ENCODE measurements at places on chromosomes 12 and 14.

DNA sequence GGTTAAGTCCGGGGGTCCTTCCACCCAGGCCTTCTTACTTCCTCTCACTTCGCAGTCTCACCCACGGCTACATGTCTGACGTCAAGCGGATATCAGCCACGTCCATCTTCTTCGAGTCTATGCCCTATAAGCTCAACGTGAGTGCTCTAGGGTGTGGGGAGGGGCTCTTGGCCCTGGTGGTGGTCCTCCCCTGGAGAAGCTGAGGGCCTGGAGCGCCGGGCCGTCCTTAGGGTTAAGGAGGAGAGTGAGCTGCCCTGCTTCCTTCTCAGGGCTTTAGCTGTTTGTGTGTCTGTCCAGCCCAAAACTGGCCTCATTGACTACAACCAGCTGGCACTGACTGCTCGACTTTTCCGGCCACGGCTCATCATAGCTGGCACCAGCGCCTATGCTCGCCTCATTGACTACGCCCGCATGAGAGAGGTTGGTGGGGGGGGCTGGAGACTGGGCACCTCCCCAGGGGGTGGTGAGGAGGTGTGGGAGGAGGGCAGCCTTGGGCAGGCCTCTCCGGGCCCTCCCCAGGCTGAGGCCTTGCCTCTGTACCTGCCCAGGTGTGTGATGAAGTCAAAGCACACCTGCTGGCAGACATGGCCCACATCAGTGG lies 2.7 kb downstream of the SHMT2 start:
- DNase-seq: no peak

DNA sequence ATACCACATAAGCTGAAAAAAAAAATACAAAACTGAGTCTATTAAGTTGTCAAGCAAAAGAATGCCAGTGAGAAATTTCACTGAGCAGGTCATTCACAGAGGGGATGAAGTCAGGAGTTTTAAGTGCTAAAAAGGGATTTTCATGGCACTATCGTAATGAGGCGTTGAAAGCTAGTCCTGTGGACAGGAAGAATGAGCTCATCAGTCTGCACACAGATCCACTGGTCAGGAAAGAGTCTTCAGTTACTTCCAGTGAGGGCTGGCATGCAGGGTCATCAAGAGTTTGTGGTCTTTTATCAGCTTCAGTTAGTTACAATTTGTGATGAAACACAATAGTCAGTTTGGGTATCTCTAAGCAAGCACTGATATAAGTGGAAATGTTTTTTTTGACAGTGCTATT lies 88.1 kb upstream of the WSCD2 start:
- no peak for DNase-seq

DNA sequence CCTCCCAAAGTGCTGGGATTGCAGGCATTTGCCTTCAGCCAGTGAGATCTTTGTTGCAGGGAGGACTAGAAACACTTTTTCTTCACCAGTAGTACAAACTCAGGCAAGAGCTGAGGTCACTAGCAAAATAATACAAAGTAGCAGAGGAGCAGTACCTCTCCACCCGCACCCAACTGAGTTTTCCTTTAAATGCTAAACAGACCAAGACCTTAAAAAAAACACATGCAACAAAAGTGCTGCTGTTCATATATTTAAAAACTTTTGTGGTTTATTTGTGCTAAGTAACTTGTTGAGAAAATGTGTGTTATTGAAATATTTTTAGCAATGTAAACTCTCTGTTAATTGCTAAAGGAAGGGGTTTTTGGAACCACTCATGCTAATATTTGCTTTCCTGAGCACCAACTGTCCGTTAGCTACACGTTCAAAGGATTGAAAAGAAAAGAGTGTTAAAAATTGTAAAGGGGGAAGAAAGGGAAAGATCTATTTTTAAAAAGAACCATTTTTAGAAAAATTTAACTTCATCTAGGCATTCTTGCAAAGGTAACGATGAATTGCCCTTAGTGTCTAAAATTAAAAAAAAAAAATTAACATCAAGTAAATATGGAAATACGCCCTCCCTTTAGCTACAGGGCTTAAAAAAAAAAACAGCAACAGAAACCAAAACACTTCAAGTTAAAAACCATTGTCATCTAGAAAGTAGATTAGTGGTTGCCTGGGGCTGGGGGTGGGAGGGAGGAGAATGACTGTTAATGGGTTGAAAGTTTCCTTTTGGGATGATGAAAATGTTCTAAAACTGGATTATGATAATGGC lies 114.0 kb upstream of the KRAS start:
- DNase-seq: no peak

GRCh38 chr12:79927772-79928474 lies 7.0 kb downstream of the PPP1R12A start:
- no peak for DNase-seq

DNA sequence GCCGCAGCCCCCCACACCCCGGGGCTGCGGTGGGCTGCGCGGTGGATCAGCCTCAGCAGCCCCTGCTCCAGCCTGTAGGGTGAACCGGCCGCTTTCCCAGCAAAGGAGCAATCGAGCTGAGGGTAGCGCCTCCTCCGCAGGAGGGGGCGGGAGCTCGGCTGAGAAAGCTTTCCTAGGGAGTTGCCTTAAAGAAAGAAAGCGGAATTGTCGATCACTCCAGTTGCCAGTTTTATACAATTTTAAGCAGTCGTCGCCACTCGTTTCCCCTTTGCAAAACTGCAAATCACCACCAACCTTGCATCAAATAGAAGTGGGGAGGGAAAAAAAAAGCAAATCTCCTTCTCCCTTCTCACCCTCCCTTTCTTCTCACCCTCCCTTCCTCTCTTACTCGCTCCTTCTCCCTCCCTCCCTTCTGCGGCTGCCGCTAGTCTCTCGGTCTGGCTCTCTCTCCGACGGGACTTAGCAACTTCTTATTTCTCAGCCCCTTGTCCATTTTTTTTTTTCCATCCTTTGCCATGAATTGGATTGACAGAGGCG lies at the start of gene PDE3A:
PDE3A (plus strand) TSS at position 424 of the 537 bp plus-strand sequence. CDS start 748 bp downstream, outside the sequence.
- DNase-seq: peak; percentile 91

- no peak for DNase-seq
Measured at GRCh38 chr14:71863049-71863448, 69.2 kb upstream of the RGS6 start.

GRCh38 chr12:113060336-113060960 lies 3.9 kb downstream of the DTX1 start:
- DNase-seq: no peak

- DNase-seq: no peak
Measured at GRCh38 chr14:28061006-28061405, 705.6 kb upstream of the FOXG1 start.

DNA sequence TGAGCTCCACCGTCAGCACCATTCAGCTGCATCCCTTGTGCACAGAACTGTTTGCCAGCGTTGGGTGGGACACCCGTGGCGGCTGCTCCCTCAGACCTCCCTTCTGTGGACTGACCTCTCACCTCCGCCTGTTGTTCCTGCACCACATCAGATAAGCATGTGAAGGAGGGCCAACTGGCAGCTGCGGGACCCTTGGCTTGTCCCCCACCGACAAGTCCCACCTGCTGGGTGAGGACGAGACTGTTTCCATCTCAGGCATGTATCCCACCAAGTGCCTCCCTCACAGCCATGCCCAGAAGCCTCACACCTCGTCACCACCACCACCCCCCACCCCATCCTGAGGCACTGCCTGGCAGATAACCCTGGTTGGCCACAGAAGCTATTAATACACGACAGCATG lies 18.6 kb upstream of the TEAD4 start:
- no peak for DNase-seq

GRCh38 chr12:131758016-131758739 lies 47.3 kb downstream of the SFSWAP start:
- DNase-seq: no peak

DNA sequence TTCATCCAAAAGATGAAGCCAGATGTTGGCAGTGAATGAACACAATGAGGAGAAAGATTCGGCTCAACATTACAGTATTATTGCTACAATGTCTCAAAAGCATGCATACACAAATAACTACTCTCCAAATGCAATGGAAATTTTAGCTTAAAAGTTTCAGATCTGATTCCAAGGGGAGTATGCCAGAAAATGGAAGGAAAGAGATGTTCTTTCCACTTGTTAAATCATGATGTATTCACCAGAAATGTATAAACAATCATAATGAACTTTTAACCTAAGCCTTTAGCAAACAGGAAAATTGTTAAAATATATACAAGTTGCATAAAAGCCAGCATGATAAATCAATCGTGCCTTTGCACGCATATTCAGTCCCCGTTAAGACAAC lies 62.1 kb downstream of the SH2B3 start:
- no peak for DNase-seq

GRCh38 chr12:127516467-127516866 lies 750.5 kb upstream of the TMEM132C start:
- no peak for DNase-seq

DNA sequence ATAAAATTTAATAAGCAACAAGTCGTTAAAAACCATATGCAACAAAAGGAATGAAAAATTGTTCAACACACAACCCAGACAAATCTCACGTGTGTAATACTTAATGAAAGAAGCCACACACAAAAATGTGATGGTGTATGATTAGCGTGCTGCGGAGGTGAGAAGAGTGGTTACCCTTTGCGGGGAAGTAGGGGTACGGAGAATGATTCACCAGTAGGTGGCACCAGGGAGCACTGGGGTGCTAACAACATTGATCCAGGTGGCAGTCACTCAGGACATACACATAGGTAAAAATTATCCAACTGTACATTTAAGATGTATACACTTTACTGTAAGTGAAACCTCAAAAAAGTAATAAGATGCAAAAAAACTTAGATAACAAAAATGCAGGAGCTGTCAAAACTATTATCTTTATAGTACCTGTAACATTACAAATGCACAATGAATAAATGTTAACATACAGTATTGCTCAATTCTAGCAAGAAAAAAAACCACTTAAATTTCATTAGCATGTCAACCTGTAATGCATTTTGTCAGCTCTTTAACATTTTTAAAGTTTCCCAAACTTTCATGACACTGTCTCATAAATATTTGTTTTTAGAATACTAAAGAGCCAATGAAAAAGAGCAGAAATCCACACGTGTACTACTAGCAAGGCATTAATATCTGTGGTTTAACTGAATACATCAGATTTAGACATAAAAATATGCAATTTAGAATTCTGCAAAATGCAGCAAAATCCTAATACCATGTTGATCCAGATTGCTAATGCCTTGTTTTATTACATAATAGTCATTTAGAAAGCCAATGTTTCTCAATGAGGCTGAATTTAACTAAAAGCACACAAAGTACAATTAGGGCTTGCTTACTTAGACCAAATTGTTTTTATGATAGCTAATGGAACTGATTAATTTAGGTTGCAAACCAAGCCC lies 46.7 kb downstream of the TMCC3 start:
- DNase-seq: no peak

DNA sequence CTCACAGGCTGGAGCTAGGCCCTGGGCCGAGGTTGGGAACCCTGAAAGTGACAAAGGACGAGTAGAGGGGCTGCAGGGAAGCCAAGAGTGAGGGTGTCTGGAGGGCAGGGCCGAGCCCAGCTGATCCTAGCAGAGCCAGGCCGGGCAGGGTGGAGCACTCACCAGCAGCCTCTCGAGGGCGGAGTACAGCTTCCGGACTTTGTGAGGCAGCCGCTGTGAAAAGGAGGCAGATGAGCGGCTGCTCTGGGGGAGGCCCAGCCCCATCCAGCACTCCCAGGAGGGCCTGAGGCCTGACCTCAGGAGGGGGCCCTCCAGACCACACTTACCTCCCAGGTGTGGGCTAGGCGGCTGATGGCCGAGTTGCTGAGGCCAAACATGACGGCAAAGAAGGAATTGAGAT lies 14.7 kb upstream of the ENDOU start:
- no peak for DNase-seq

- DNase-seq: no peak
Measured at GRCh38 chr14:105867961-105868599, 341.7 kb downstream of the TMEM121 start.

GRCh38 chr12:85747941-85748495 lies 88.2 kb downstream of the RASSF9 start:
- no peak for DNase-seq

DNA sequence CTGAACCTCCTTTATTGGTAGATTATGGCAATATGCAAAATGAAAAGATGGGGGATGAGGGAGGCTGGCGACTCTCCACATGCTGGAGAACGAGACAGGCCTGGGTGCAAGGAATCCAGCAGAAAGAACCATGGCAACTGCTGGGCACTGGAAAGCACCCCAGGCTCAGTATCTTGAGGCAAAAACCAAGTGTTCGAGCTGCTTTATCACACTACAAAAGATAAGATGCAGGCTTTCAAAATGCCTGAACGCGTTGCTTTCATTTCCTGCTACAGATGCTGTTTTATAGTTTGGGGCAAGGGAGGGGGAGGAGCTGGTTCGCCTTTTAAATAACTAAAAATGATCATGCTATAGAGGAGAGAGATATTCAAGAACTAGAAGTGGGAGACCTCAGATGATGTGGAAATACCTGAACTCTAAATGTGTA lies 38.9 kb downstream of the NIN start:
- no peak for DNase-seq

GRCh38 chr14:64692986-64693809 lies 11.0 kb upstream of the PLEKHG3 start:
- no peak for DNase-seq

DNA sequence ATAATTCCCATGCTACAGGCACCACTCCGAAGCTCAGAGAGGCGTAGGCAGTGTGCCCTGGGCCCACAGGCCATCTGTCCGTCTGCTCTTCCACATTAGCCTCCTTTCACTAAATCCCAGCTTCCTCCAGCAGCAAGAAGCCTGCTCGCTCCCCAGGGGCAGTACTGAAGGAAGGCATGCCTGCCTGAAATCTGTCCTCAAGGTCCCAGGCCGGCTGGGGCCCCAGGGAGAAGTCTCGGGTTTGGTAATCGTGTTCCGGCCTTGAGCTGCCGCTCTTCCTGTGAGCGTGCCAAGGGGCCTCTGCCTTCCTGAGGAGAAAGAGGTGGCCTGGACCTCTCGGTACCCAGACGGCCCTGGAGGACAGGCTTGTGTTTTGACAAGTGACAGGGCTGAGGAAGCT lies 15.2 kb upstream of the DLK1 start:
- no peak for DNase-seq

- no peak for DNase-seq
Measured at GRCh38 chr14:97277711-97278110, 480.5 kb downstream of the VRK1 start.

- no peak for DNase-seq
Measured at GRCh38 chr14:45621731-45622130, 368.7 kb upstream of the MIS18BP1 start.

- DNase-seq: peak; percentile 85
Measured at GRCh38 chr12:94101738-94102660, 46.4 kb upstream of the PLXNC1 start.

DNA sequence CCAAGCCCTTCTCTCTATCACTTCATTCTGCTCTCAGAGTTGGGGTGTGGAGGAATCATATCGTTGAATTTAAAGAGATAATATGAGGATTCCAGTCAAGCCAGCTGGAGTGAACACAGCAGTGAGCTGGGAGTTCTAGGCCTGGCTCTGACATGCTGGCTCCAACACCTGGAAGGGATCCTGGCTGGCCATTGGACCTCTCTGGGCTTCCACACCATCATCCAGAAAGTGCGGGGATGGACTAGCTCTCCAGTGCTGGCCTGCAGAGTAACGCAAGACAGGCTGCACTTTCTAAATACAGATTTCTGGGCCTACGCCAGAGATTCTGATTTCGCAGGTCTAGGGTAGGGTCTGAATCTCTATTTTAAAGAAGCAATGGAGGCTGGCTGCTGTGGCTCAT lies 34.8 kb upstream of the HDAC7 start:
- DNase-seq: no peak

- DNase-seq: no peak
Measured at GRCh38 chr14:67358924-67359774, 455 bp downstream of the ATP6V1D start.

GRCh38 chr12:47954467-47955045 lies 8.8 kb upstream of the TMEM106C start:
- DNase-seq: no peak

GRCh38 chr12:66237505-66238175 lies 48.6 kb downstream of the IRAK3 start:
- no peak for DNase-seq

GRCh38 chr14:71672596-71672995 lies 259.6 kb upstream of the RGS6 start:
- no peak for DNase-seq
